Myocyte (in vitro differentiated cells): ENCODE measurements at places on chromosomes 3 and 15. TPM values are rescaled to one million over a fixed set of nuclear protein-coding genes. Genes with fewer than 3 reads are reported as not detected.

GRCh38 chr3:82839871-82840270 is 1078.4 kb upstream of the GBE1 start:
- no peak for DNase-seq

DNA sequence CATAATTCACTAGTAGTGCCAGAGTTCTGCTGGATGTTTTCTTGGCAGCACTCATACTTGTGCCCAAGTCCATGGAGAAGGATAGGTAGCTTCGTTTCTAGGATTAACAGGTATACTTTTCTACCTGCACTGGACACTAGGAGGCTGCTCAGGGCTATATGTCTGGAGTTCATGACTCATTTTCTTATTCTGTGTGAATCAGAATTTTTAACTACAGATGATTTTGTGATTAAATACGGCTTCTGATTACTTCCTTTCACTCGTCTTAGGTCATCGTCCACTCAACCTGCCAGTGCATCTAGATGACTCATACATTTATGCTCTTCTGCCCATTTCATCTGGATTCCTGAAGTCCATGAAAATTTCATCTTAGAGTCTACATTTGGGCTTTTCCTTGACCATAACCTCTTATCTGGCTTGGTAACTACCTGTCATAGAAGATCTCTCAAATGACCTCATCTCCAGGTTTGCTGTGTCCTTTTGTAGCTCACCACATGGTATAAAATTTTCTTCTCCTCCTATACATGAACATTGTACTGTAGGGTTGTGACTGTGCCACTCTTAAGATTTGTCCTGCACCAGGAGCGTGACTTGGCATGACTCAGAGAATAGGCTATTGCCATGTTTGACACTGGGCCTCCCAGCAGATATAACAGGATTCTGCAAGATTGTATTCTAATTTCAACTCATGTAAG is 66.7 kb upstream of the GCSAM start:
- DNase-seq: no peak

- no peak for DNase-seq
Observed at GRCh38 chr3:127730666-127731295, 58.0 kb downstream of the ABTB1 start.

DNA sequence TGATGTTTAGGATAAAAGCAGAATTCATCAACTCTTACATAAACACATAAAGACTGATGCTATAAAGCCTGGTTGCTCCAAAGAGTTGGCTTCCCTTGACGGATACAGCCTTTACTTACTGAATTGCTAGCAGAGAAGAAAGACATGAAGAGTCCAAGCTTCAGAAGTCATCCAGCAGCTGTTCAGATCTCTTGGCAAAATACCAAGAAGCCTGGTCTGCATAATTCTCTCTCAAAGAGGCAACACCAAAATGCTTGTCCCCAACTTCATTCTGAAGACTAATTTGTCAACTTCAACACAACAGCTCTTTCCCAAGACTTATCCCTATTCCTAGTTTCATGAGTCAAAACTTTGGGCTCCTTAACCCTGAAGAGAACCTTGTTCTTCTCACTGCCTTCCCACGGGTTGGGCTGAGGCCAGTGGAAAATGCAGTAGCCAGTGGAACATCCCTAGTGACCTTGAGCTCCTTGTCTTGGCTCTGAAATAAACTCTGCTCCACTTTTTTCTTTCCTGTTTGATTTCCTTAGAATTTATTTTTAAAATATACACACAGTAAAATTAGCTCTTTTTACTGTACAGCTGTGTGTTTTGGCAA is 119.2 kb upstream of the THBS1 start:
- DNase-seq: peak; percentile 87

GRCh38 chr3:194777729-194778128 is 92.0 kb downstream of the FAM43A start:
- no peak for DNase-seq

DNA sequence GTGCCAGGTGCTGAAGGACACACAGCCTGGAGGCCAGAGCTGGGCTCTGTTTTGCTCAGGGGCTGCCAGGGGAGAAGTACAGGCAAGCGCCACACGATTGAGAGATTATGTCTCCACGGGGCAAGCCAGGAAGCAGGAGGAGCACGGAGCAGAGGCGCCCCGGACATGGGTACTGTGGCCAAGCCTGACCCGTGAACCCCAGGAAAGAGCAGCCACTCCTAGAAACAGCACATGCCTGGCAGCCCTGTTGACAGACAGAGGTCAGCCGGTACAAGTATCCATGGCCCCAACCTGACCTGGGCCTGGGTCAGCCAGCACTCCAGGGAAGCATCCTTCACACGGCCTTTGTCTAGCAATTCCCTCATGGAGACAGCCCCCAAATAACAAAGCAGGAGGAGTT is 89.4 kb downstream of the ADAMTS17 start:
- DNase-seq: no peak

DNA sequence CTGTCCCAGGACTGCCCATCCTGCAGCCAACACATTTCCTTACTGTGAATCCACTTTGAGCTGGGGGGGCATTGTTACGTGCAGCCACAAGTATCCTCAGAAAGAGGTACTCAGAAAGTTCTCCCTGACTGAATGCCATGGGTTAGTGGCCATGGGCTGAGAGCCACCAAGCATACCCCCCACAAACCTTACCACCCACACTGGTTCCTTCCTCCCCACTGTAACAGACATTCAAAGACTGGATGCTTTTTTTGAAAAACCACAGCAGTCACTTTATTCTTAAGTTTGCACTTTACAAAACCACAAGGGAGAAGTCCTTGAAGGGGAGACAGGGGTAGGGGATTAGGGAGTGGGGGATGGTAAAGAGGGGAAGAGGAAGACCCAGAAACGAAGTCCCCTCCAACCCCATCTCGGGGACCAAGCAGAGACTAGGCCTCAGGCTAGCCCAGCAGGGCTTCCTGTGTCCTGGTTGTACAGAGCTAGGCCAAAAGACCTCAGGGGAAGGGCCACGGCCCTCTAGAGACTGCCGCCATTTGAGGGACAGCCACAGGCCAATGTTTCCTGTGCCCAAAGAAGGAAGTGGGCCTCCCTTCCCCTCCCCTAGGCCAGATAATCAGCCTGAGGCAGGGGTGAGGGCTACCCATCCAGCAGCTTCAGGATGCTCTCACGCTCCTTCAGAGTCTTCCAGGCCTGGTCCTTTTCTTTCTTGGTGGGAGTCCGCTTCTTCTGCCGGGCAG is 10.1 kb upstream of the CAMK1 start:
- no peak for DNase-seq

DNA sequence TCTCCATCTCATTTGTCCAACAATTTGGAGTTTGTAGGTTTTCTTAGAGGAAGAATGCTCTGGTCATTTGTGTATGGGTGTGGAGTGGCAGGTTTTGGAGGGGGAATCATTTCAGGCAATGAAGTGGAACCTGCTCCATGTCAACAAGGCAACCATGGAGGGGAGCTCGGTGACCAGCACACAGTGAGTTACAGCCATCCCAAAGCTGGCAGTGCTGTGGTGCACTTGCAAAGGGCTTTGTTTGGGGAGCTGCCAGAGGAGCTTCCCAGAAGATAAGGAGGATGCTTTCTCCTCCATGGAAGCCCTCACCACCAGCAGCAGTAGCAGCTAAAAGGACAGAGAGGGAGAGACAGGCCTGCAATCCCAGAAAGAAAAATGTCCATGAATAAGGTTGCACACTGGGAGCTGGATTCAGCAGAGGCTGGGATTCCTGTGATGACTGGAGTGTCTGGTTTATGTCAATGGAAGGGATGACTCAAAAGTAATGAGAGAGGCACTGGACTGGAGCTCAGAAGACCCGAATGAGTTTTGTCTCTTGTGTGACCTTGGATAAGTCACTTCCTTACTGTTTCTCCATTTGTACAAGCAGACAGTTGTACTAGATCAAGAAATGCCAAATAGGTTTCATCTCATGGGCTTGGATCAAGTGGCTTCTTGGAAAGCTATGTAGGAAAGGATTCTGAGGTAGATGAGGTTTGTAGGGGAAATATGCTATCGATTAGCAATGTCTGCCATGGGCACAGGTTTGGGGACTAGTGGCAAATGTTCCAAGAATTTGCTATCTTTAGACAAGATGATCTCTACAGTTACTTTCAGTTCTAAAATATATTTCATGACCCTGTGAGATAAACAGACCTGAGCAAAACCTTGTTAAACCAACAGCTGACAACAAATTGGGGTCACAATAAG is 27.2 kb upstream of the UBE2Q2 start:
- DNase-seq: no peak

- DNase-seq: peak; percentile 82
Observed at GRCh38 chr3:45545476-45545875, 49.1 kb upstream of the LIMD1 start.

The ANKRD63 gene
- total RNA-seq: 0.42 TPM in 1 of 2 replicates, not detected in the other

The KIF7 gene
- 6.3 and 8.0 TPM in 2 replicates for total RNA-seq

The CCR9 gene
- not detected in 2 replicates for total RNA-seq

The CNTN6 gene
- not detected in 2 replicates for total RNA-seq

The ROPN1B gene
- not detected in 2 replicates for total RNA-seq

The RSRC1 gene
- total RNA-seq: 29.0 and 34.3 TPM in 2 replicates

The CCR4 gene
- not detected in 2 replicates for total RNA-seq

DNA sequence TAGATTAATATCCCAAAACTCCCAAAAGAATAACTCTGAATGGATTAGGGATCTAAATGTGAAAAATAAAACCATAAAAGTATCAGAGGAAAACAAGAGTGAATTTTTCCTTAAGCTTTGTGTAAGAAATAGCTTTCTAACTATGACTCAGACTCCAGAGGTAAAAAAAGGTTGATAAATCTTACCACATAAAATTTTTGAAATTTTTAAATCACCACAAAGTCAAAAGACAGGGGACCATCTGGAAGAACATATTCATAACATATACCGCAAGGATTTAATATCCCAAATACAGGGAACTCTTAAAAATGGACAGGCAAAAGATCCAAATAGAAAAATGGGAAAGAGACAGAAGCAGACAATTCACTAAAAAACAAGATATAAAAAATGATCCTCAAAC is 145.0 kb downstream of the ARNT2 start:
- peak; percentile 71 for DNase-seq

- DNase-seq: no peak
Observed at GRCh38 chr15:64824929-64825430, 467 bp downstream of the PIF1 start.
